Glutamatergic neuron (in vitro differentiated cells): ENCODE measurements at places on chromosomes 6 and 20.

DNA sequence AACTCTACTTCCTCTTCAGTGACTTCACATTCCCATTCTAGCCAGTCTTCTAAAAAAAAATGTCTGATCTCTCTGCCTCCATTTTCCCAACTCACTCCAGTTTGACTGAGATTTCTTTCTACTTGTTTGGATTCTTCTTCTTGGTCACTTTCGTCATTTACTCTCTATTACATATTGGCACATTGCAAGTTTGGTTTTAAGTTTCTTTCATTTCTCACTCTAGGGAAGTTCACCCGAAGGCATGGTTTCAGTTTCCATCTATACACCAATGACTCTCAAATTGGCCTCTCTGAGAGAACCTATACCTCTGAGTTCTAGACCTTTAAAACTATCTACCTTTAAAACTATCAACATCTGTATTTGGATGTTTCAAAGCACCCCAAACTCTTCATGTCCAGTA, 51.3 kb downstream of the CD109 start:
- no peak for DNase-seq

DNA sequence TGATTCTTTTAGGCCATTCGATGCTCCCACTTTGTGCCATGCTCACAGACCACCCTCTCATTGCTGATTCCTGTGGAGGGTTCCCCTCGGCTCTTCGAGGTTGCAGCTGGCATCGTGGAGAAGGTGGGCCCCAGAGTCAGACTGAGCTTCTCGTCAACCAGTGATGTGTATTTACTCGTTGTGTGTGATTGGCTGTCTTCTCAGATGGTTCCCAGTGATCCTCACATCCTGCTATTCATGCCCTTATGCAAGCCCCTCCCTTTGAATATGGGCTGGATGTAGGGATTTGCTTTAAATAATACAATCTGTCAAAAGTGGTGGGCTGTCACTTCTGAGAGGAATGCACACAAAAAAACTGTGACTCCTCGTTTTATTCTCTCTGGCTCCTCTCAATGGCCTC, 99.6 kb upstream of the ENPP5 start:
- DNase-seq: no peak

DNA sequence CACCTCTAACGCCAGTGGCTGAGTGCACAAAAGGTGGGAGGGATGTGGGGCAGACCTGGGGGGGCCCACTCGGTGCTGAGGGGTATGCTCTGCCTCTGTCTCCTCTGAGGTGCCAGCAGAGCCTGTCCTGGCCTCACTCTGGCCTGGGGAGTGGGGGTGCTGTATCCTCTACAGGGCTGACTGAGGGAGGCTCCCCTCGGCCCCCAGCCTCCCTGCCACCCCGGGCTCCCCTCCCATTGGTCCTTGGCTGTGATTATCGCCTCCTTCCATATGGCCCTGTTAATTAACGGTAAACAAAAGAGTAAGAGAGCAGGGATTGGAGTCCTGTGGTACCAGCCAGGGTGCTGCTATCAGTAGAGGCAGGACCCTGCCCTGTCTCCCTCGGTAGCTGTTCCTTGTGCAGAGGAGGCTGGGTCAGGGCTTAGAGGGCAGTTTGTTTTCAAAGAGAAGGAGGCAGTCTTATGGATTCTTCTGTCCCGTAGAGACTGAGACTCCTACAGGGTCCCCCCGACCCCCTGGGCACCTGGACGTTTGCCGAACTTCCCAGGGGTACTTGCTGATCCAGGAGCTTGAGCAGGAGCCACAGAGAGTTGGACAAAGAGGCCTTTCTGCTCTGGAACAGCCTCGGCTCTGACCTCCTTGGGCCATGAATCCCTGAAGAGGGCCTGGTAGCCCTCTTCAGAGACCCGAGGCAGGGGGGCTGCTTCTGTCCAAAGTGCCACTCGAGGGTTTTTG, 1.8 kb downstream of the MYT1 start:
- peak; percentile 56 for DNase-seq

DNA sequence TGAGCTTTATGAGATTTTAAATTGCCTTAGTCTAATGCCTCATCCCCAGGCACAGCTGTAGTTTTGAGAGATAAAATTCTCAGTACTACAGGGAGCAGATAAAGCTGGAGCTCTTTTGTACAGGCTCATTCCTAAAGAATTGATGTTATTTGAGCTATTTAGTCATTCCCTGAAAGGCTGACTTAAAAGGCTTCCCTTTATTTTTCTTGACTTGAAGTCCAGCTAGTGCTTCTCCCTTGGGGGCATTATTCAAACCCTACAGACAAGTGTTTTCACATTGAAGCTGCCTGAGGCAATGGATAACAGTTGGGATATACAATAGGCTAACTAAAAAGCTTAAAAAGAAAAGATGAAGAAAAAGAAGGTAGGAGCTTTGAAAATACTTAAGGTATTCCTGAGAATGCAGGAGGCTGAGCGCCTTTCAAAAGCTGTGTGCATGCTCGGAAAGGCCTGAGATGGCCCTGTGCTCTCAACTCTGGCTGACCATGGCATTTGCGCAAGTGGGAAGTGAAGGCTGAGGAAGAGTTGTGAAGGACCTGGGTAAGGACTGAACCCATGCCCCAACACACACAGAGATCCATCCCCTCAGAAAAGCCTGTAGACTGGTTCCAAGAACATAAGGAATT, 315.1 kb downstream of the SMOC2 start:
- no peak for DNase-seq

DNA sequence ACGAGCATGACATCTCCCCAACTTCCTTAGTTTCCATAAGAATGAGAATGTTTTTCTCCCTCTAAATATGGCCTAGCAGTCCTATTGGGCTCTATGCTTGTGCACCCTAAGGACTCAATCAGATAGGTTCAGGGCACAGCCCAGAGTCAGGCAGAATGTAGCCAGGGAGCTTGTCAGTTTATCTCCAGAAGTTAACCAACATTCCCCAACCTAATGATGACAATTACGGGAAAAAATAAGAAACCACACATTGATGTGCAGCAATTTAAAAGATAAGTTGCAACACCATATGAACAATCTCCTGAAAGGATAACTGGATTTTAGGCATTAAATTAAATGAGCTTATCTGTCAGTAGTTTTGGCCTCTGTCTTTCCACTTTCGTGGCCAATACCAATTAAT, 71.1 kb downstream of the HDDC2 start:
- DNase-seq: no peak

GRCh38 chr20:31713312-31714273, 9.1 kb downstream of the BCL2L1 start:
- DNase-seq: no peak

DNA sequence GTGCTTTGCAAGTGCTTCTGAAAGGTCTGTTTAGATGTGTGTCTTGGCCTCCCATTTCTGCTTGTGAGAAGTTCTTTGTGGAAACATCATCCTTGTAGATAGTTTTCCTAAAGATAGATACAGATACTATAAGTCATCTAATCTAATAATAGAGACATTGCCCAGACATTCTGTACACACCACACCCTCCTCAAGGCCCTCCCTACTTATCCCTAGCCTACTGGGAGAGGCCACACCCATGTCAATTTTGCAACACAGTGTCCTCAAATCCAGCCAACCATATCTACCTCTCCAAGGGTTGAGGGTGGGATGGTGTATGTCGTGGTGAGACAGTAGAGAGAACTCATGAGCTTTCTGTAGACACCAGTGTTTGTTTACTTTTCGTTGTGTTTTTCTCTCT, 6.2 kb downstream of the KDM1B start:
- DNase-seq: no peak

- DNase-seq: no peak
Measured at GRCh38 chr6:126477678-126478077, 137.8 kb downstream of the CENPW start.

DNA sequence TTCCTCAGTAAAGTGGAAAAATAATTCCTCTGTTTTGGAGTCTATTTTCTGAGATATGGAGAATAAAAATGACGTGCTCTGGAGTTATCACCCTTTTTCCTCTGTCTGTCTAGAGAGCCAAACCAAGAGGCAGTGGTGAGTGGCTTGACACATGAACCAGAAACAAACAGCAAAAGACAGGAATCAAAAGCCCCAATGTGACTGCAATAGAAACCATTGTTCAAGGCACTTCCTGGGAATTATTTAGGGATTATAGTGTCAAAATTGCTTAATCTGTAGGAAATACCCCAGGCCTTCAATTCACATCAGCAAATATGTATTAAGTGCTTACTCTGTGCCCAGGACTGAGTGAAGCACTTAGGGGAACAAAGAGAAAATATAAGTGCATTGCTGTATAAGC, 560.4 kb upstream of the JAG1 start:
- no peak for DNase-seq

DNA sequence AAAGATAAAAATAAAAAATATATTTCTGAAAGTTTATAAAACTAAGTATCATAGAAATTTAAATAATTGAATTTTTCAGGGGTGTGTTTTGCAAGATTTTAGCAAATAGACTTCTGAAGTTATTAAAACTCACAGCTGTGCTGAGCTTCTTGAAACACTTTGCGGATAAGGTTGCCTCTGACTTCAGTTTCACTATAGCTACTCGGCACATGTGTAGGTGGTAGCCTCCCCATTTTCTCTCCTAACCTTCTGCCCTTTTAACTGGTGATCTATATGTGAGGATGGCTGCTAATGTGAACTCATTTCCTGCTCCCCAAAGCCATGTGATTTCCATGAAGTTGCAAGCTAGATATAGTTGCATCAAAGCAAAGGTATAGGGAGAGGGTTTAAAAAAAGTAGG, 129.3 kb upstream of the STMND1 start:
- no peak for DNase-seq

DNA sequence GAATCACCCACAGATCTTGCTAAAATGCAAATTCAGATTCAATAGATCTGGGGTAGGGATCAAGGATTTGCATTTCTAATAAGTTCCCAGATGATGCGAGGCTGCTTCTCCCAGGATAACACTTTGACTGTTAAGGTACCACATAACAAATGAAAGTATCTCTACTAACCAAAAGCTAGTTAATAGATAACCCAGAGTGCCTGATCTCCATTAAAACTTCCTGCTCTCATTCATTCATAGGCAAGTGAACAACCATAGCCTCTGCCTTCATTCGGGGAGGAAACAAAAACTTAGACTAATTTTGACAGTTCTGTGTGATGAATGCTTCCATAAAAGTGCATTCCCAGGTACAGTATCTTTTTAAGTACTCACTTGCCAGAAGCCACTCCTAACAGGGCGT, 265.6 kb upstream of the BTBD3 start:
- no peak for DNase-seq

DNA sequence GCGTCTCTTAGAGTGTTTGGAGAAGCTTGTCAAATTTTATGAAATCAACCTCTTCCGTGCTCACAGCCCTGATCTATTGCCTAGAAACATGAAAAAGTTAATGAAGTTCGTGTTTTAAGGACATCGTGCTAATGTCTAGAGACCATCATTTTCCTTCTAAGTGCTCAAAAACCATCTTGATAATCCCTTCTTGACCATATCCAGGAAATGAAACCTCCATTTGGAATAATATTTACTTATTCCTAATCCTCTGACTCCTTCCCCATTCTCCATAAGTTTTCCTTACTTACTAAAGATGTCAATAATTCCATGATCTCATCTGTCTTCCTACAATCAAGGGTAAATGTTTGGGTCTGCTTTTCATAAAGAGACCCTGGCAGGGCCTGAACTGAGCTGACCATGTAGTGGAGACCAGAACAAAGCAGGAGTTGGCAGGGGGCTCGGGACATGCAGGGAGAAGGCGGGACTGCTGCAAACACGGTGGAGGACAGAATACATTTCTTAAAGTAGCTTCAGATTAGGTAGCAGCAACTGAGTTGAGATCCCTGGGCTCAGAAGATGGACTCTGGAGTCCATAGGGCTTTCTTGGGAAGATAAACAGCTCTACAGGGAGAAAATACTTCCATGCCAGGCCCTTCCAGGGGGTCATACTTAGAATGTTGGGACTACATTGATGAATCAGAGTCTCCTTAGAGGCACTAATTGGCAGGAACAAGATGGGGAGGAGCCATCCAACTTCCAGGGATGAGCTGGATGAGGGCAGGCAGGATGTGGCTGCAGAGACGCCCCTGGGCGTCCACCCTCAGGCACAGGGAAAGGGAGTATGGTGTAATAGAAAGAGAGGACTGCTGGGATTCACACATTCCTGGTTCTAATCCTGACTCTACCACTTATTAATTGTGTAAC, 100.7 kb downstream of the RIN2 start:
- no peak for DNase-seq

DNA sequence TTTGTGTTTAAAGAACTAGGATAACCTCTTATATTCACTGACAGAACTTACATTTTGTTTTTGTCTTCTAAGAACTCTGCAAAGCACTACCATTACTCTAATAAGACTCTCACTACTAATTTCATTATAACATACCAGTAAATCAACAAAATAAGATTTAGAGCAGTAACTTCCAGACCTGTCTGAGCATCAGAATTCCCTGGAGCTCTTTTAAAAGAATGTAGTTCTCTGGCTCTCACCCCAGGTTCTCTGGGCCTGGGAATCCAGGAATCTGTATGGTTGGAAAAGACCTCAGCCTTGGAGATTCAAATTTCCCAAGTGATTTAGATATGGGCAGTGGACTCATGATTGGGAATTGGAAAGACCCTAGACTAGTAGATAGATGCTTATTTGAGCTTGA, 89.4 kb downstream of the JAG1 start:
- no peak for DNase-seq

DNA sequence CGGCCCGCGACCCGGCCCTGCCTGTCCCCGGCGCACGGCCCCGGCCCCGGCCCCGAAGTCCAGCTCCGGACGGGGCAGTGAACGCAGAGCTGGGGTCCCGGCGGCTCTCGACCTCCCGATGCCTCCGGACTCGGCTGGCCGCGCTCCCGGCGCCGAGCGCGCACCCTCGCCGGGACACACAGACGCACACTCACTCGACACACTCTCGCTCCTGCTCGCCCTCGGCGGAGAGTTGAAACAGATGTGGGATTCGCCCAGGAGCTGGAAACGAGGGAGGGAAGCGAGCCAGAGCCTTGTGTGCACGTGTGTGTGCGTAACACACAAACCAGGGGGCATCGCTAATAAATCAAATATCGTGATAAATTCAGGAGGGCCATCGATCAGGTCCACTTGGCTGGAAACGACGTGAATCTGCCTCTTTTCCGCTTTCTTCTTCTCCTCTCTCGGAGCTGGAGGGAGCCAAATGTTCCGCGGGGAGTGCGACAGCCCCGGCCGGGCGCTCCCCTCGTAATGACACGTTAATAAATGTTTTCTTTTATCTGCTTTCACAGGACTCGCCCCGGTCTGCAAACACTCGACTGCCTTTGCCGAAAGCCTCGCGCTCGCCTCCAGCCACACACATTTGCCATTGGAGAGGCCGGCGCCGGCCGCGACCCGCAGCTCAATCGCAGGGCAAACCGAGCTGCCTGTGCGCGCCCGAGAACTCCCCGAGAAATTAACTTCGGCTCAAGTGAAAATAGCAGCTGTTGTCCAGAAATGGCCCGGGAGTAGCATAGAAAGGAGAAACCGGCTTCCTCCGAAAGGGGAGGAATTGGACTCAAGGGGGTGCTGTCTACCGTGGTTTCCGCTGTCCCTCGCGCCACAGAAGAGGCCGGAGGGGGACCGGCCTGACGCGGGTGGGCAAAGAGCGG, 828 bp upstream of the SULF2 start:
- DNase-seq: peak; percentile 76

GRCh38 chr6:33727932-33728331, 16.4 kb upstream of the UQCC2 start:
- no peak for DNase-seq

GRCh38 chr6:2749969-2750600, 637 bp downstream of the MYLK4 start:
- DNase-seq: peak; percentile 76
